Stimulated activated CD8-positive, alpha-beta memory T cell treated with anti-CD3 and anti-CD28 coated beads, Interleukin-2, amount 100 ng/mL, for 48 hours (primary cell): ENCODE measurements at places on chromosomes 5 and 9.

- no peak for DNase-seq
Observed at GRCh38 chr5:115415143-115415491, 118.7 kb upstream of the CCDC112 start.

GRCh38 chr5:113253037-113253436 lies 181.8 kb downstream of the TSSK1B start:
- no peak for DNase-seq

GRCh38 chr5:94524841-94525697 lies 93.3 kb downstream of the KIAA0825 start:
- no peak for DNase-seq

DNA sequence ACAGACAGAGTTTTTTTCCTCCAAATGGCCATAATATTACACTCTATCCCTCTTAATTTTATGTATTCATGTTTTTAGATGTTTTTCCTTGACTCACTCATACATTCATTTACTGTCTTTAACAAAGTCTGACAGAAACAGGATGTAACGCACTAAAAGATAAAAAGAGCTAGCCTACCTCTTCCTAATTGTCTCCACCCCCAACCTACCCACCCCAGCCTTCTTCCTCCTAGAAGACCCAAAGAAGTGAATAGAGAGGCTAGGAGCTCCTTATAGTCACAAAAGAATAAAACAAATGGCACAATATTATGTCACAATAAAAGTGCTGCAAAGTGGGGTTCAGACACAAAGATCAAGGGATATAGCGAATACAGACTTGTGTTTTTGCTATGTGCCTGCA lies 719 bp downstream of the NOL8 start:
- DNase-seq: no peak

DNA sequence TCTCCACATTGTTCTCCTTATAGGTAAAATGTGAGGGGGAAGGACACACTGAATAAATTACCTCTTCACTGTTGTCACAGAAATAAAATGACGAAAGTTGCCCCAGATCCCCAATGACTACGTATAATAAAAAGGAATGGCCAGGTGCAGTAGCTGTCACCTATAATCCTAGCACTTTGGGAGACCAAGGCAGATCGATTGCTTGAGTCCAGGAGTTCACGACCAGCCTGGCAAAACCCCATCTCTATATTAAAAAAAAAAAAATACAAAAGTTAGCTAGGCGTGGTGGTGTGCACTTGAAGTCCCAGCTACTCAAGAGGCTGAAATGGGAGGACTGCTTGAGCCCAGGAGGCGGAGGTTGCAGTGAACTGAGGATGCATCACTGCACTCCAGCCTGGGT lies 82.2 kb upstream of the APC start:
- no peak for DNase-seq

DNA sequence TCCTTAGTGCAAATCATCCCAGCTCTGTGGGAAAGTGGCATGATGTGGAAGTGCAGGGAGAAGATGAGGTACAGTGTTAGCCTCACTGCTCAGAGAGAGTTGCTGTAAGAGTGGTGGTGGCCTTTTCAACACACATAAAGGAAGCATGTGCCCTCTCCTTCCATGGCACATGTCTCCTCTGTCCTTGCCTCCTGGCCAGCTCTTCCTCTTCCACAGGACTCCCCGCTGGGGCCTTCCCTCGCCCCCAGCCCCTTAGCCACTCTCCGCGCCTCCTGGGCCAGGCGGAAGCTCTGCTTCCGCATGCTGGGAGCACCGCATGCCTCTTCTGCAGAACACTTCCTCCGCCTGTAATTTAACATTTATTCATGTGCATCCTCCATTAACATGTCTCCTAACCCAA lies 4.8 kb upstream of the KCNMB1 start:
- DNase-seq: no peak

- DNase-seq: no peak
Observed at GRCh38 chr9:22279636-22280035, 167.0 kb upstream of the DMRTA1 start.

- DNase-seq: no peak
Observed at GRCh38 chr9:89191004-89191403, 12.4 kb upstream of the SHC3 start.
